CD14-positive monocyte (primary cell): ENCODE measurements at places on chromosomes 4 and X. TPM values are rescaled to one million over a fixed set of nuclear protein-coding genes. Genes with fewer than 3 reads are reported as not detected.

GRCh38 chr4:15344041-15344440, 83.8 kb upstream of the C1QTNF7 start:
- no peak for DNase-seq

DNA sequence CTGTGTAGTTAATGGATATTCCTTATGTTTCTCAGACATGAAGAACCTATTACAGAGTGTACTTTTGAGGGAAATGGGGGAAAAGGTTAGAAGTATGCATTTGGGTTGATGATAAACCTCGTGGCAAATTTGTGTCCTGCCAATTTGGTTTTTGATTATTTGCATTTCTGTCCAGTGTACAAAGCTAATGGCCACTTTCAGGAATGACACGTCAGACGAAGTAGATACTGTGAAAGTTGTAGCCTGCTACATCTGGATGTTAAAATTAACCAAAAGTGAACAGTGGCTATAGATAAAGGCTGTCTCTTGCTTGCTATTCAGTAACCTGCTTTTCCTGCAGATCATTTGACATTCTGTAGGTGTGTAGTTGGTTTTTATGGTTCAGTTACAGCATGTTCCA, 1.0 kb downstream of the PRDX4 start:
- no peak for DNase-seq

DNA sequence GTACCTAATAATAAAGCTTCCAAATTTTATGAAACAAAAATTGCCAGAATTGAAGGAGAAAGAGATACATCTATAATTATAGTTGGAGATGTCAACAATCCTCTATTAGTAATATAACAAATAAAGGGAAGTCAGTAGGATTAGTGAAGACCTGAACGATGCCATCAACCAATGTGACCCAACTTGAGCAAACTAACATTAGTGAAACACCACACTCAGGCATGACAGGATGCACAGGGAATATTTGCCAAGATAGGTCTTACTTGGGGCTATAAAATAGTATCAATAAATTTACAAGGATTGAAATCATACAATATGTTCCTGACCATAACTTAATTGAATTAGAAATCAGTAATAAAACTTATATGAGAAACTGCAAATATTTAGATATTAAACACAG, 12.0 kb downstream of the SPON2 start:
- no peak for DNase-seq

GUCY1A1 gene
- polyA plus RNA-seq, result 1.2 TPM

HTR2C gene
- polyA plus RNA-seq, result not detected

LINC00632 gene
- polyA plus RNA-seq, result not detected in 2 replicates
